ENCODE measurements at places on chromosomes 2 and 18.
A peak's percentile ranks its signal among the peaks of the same experiment; 100 is the strongest.

- H3K4me1 ChIP-seq, result no peaks in the 10 kb centered on the region
- no peak for DNase-seq
- H3K4me3 ChIP-seq, result no peak overlapping the region
- H3K36me3 ChIP-seq, result no peaks in the 10 kb centered on the region
Measured at GRCh38 chr2:208595386-208596275, 189.0 kb downstream of the PTH2R start.

GRCh38 chr2:67840460-67841068, 222.2 kb downstream of the C1D start:
- peak; percentile 68 for DNase-seq
- H3K27ac ChIP-seq, result no peak overlapping the region
- H3K36me3 ChIP-seq, result no peaks in the 10 kb centered on the region
- H3K4me3 ChIP-seq, result no peak overlapping the region
- H3K4me1 ChIP-seq, result peaks cover 7% of the 10 kb centered on the region

DNA sequence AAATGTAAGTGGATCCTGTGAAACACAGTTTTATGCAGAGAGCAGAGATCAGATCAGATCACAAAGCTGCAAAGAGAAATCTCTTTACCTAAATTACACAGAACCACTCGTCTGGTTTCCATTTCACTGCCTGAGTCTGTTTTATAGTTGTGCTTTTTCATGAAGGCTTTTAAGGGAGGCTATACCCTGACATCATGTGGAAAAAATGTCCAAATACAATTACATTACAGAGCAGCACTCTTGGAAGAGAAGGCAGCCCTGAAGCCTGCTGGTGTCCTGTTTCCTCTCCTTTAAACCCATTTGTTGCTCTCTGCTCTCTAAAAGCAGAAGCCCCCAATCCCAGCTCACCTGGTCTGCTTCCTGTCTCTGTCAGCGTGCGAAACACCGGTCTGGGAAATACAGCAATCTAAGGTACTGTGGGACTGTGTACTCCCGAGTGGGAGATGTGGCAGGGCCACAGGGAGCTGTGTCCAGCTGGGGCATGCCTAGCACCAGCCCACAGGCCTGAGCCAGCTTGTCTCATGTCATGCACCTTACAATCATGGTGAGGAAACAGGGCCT, 24.8 kb upstream of the ZFP36L2 start:
- no peak overlapping the region for H3K4me3 ChIP-seq
- no peaks in the 10 kb centered on the region for H3K27me3 ChIP-seq
- H3K27ac ChIP-seq, result peak overlapping the region; percentile 66

- no peak for DNase-seq
- no peak overlapping the region for H3K27ac ChIP-seq
- no peaks in the 10 kb centered on the region for H3K4me1 ChIP-seq
- no peaks in the 10 kb centered on the region for H3K36me3 ChIP-seq
- H3K4me3 ChIP-seq, result no peak overlapping the region
Measured at GRCh38 chr18:31393286-31393685, 16.7 kb downstream of the DSG4 start.

DNA sequence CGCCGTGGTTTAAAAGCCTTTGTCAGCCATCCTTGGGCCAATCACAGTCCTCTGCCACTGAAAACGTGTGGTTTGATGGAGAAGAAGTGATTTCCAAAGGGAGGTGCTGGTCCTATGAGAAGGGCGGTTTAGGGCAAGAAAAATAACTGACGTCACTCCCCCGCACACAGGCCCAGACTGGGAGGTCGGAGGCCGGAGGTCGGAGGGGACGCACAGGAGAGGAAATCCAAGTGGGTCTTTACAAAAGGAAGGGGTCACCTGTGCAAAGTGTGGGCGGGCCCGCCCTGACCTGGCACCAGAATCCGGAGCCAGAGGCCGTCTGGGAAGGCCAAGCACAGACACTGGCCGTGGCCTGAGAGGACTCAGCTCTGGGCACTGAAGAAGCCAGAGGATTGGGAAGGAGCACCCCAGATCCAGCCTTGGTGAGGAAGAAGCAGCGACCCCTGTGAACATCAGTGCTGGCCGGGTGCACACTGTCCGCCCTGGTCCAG, 18.0 kb upstream of the KCNG2 start:
- peak; percentile 73 for DNase-seq
- H3K4me1 ChIP-seq, result no peaks in the 10 kb centered on the region
- no peak overlapping the region for H3K27ac ChIP-seq
- peaks cover 24% of the 10 kb centered on the region for H3K27me3 ChIP-seq

GRCh38 chr2:230713331-230714135, 891 bp downstream of the CAB39 start:
- DNase-seq, result peak; percentile 85
- no peaks in the 10 kb centered on the region for H3K36me3 ChIP-seq
- peak overlapping the region; percentile 97 for H3K4me3 ChIP-seq
- H3K4me1 ChIP-seq, result peaks cover 21% of the 10 kb centered on the region

- peak overlapping the region; percentile 59 for H3K27ac ChIP-seq
- H3K4me3 ChIP-seq, result no peak overlapping the region
- no peaks in the 10 kb centered on the region for H3K27me3 ChIP-seq
- peaks cover 14% of the 10 kb centered on the region for H3K4me1 ChIP-seq
- DNase-seq, result no peak
Measured at GRCh38 chr18:22684268-22684667, 248.9 kb upstream of the RBBP8 start.

GRCh38 chr2:423479-423878, 135.6 kb upstream of the ALKAL2 start:
- no peak overlapping the region for H3K27ac ChIP-seq
- no peaks in the 10 kb centered on the region for H3K27me3 ChIP-seq
- no peaks in the 10 kb centered on the region for H3K36me3 ChIP-seq
- no peak for DNase-seq
- no peaks in the 10 kb centered on the region for H3K4me1 ChIP-seq

Measured in osteoblast (primary cell).